ENCODE measurements at places on chromosomes 16 and 17.
A peak's percentile ranks its signal among the peaks of the same experiment; 100 is the strongest.

GRCh38 chr16:30858829-30859423, 35.0 kb downstream of the BCL7C start:
- no peak for DNase-seq

GRCh38 chr16:78284326-78284725, 184.9 kb downstream of the WWOX start:
- no peak for DNase-seq

DNA sequence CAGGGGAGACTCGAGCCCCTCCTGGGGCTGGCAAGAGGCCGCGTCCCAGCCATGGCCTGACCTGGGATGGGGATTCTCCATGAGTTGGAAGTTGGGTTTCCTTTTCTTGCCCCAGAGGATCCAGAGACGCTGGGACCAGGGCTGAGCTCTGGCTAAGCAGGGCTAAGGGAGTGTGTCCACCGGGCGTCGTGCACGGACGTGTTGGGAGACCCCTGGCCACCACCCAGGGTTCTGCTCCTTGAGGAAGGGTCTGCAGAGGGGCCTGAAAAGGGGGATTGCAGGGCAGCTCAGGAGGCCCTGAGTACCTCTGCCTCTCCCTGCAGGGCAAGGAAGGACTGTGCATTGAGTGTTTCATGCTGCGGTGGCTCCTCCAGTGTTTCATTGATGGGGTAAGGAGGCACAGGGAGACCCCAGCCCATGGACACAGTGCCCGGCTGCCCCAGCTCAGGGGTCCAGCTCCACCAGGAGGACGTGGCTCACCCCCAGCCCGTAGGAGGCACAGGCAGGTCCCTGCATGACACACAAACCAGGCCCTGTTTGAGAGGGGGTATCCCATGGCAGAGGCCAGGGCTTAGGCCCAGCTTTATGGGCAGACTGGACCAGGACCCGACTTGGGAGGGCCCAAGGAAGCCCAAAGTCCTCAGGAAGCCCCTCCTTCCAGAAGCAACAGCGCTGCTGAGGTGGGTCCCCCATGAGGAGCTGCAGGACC, 47.5 kb downstream of the USP22 start:
- DNase-seq = no peak

DNA sequence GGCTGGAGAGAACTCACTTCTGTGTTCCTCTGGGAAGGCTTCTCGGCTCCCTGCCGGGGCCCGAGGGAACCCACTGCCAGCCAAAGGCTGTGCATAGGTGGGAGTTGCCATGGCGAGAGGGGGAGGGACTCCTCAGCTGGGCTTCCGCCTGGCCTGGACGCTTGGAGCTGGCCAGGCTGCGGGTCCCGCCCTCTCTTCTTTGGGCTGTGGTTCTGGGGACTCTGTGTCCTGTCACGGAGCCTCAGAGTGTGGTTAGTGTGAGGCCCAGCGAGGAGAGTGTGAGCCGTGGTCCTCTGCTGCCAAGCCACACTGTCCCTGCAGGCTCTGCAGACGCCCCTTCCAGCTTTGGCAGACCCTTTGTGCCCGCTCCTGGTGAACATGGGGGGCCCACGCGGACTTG, 123.1 kb downstream of the OR1D5 start:
- no peak for DNase-seq

GRCh38 chr16:22770866-22771265, 43.1 kb upstream of the HS3ST2 start:
- DNase-seq = no peak

GRCh38 chr16:83574388-83574787, 233.4 kb upstream of the HSBP1 start:
- DNase-seq = no peak

DNA sequence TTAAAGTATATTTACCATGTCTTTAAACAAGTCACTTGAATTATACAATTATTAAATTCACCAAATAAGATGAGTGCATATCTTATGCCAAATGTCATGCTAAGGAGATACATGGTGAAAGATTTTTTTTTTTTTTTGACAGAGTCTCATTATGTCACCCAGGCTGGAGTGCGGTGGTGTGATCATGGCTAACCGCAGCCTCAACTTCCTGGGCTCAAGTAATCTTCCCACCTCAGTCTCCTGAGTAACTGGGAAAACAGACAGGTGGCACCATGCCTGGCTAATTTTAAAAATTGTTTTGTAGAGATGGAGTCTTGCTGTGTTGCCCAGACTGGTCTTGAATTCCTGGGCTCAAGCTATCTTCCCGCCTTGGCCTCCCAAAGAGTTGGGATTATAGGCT, 149.0 kb upstream of the GOT2 start:
- DNase-seq = no peak

DNA sequence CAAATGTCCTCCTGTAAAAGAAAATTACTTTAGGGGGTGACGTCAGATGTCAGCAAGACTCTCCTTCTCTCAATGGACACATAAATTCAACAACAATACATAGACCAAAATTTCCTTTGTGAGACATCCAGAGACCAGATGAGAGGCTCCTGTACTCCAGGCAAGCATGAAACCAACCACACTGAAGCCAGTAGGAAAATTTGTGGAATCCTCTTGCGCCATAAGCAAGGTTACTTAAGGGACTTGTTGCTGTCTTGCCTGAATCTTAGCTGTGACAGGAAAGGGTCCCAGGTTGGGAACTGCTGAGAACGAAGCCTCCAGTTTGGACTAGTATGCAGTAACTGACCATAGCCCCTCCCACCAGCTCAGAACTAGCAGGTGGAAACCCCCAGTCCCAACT, 56.0 kb downstream of the CEP112 start:
- no peak for DNase-seq

DNA sequence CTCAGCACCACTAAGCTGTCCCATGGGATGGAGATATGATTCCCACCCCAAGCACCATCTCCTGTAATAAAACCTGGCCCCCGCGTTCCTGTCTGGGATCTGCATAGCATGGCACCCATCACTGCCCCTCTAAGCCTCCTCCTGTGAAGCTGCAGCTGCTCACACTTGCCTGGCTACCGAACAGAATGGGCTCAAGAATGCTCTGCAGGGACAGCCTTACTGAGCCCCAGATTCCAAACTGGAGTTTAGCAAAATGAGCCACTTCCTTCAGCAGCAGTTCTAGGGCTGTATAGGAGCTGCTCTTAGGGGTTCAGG, 256.1 kb downstream of the CPPED1 start:
- DNase-seq = no peak

DNA sequence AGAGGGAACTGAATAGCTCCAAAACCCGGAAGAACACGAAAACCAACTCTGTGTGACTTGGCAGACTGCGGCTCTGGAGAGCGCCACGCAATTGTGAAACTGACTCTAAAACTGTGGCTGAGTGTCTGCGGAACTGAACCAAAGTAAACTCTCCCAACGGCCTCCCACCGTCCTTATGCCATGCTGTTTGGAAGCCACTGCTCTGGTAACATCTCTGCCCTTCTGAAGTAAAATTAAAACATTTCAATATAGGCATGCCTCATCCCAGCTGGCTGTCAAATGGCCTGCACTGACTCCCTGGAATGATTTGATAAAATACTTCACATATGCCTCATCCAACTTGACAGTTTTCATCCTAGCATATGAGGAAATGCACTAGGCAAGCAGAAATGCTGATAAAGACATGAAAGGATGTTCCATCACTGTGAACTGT, 70.2 kb downstream of the PARN start:
- no peak for DNase-seq

GRCh38 chr17:73663614-73664013, 19.4 kb upstream of the SDK2 start:
- DNase-seq = no peak

DNA sequence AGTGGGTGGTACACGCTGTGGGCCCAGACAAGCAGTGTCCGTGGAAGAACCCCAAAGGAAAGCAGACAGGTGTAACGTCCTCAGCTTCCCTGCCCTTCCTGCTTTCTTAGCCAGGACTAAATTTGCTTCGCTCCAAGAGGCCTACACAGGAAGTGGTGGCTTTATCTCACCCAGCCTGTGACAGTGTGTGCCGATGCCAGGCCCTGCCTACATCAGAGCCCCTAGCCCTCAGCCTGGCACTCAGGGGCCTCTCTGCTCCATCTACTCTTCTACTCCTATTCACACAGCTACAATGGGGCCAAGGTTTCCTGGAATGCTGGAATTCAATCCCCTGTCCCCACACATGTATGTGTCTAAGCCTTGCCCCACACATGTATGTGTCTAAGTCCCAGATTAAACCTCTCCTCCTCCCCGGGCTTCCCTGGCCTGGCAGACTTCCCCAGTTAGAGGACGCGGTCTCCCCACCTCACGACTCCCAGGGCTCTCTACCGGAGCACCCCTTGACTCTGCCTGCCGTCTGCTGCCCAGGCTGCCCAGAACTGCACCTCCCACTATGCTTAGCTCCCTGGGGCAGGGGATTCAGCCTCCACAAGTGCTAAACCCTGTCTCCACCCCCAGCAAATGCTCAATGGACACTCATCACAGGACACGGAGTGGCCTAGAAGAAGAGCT, 8.2 kb downstream of the PGAP3 start:
- peak; percentile 43 for DNase-seq

GRCh38 chr17:6019959-6020358, 50.2 kb upstream of the WSCD1 start:
- no peak for DNase-seq

GRCh38 chr16:29973384-29974246, at the start of gene TAOK2:
TSS of gene TAOK2 (plus strand) at chr16:29973868. CDS start at chr16:29977773, 3,905 bp downstream.
- DNase-seq = peak; percentile 90

All from hematopoietic multipotent progenitor cell treated with erythropoietin and hydrocortisone succinate and interleukin-3 and kit ligand, for 15 days (in vitro differentiated cells).